Pancreas (tissue), 10 donors: ENCODE measurements at places on chromosomes 3 and 15. TPM values are rescaled to one million over a fixed set of nuclear protein-coding genes. Genes with fewer than 3 reads are reported as not detected.

LRRIQ4 gene
- total RNA-seq: not detected

A4GNT gene
- 1.2 TPM for total RNA-seq

ACTR8 gene
- 13.9 TPM for total RNA-seq

- H3K36me3 ChIP-seq: no peaks in the 10 kb centered on the region
- H3K27me3 ChIP-seq: no peaks in the 10 kb centered on the region
- DNase-seq: no peak
- peaks cover 17% of the 10 kb centered on the region for H3K4me1 ChIP-seq
- no peak overlapping the region for H3K27ac ChIP-seq
These were observed 277.6 kb downstream of the LPP start for GRCh38 chr3:188431553-188431952.

GRCh38 chr3:30332196-30333021 is 274.0 kb upstream of the TGFBR2 start:
- H3K27ac ChIP-seq: no peak overlapping the region
- no peak overlapping the region for H3K4me3 ChIP-seq
- H3K4me1 ChIP-seq: no peaks in the 10 kb centered on the region

- no peak for DNase-seq
- H3K36me3 ChIP-seq: no peaks in the 10 kb centered on the region
- no peak overlapping the region for H3K27ac ChIP-seq
- no peak overlapping the region for H3K4me3 ChIP-seq
- no peaks in the 10 kb centered on the region for H3K4me1 ChIP-seq
These were observed 1126.0 kb downstream of the ROBO2 start for GRCh38 chr3:78165876-78166275.

DNA sequence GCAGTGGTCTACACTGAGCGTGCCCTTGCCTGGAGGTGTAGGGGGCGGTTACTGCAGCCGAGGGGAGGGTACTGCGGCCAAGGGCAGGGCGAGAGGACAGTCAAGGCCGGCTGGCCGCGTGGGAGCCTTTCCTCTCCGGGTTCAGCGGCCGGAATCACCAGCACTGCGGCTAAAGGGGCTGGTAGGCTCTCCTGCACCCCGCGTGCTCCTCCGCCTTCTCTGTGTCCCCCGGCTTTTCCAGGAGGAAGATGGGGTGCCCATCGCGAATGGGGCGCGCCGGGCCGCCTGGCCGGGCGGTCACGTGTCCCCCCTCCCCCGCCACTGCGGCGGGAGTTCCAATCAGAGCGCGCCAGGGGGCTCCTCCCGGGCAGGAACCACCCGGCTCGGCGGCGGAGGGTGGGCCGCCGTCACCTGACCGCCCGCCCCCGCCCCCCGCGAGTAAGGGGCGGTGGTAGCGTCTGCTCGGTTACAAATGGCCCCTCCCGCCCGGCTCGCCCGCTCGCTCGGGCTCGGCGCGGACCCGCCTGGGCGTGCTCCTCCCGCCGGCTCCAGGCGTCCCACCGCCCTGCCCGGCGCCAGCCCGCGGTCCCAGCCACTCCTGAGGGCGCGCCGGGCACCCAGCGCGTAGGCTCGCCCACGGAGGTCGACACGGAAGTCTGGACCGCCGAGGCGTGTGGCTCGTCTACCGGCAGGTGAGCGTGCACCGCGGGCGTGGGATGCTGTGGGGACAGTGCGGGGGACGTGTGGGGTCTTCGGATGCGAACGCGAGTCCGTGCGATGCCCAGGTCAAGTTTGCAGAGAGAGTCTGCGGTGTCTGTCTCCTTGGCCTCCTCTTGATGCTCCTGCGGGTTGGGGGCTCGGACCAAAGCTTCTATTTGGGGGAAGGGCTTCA is 242.6 kb upstream of the TOPAZ1 start:
- H3K4me1 ChIP-seq: peaks cover 13% of the 10 kb centered on the region
- H3K27ac ChIP-seq: no peak overlapping the region
- DNase-seq: no peak
- no peaks in the 10 kb centered on the region for H3K36me3 ChIP-seq
- H3K4me3 ChIP-seq: peak overlapping the region; percentile 29

DNA sequence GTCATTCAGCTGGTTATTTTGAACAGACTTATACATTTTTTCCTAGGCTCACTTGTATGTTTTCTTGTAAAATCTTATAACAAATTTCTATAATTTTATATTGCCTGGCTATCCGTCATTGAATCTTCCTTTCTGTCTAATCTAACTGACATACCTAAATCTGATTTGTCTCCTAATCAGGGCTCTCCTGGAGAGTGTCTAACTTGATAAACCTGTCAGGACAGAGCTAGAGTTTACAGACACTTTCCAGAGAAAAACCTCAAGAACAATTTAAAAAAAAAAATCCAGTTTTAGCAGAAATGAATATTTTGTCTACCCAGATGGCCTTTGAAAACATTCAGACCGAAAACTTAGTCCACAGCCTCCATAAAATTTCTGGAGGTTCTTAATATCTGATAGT is 1305.8 kb downstream of the ROBO1 start:
- no peak overlapping the region for H3K4me3 ChIP-seq
- no peaks in the 10 kb centered on the region for H3K4me1 ChIP-seq
- H3K27ac ChIP-seq: no peak overlapping the region
- no peak for DNase-seq

GRCh38 chr3:176687754-176688153 is 509.5 kb downstream of the TBL1XR1 start:
- H3K27ac ChIP-seq: no peak overlapping the region
- no peak overlapping the region for H3K4me3 ChIP-seq
- H3K36me3 ChIP-seq: no peaks in the 10 kb centered on the region
- DNase-seq: no peak

- H3K4me1 ChIP-seq: no peaks in the 10 kb centered on the region
- DNase-seq: no peak
- no peak overlapping the region for H3K4me3 ChIP-seq
These were observed 118.0 kb downstream of the IQCH start for GRCh38 chr15:67372543-67372942.

DNA sequence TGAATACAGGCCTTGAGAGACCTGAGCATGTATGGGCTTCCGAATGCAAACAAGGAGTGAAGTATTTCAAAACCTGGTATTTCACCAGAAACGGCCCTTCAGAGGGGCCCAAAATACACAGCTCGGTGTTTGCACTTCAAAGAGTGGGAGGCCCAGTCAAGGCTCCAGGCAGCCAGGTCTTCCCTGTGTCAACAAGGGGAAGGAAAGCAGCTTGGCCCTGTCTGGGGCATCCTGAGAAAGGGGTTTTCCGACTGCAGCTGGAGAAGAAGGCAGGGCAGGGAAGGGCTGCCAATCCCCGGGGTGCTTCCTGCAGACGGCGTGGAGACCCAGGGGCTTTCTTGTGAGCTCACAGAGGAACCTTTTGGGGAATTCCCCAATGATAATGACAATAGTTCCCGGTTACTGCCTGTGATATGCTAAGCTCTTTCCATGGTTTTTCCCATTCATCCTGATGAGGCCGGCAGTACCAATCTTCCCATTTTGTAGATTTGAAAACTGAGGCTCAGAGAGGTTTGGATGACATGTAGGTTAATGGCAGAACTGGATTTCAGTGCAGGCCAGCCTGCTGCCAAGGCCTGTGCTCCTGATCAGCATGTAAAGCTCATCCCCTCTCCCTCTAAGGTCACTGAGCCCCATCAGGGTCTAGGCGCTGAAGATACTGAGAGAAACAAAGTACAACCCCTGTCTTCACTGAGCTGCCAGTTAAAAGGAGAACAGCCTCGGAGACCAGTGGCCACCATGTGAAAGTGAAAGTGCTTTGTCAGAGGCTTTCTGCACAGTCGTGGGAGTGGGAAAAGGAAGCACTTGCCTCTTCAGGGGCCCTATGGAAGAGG is 43.0 kb upstream of the TLE3 start:
- DNase-seq: peak; percentile 44
- no peak overlapping the region for H3K4me3 ChIP-seq
- H3K27me3 ChIP-seq: no peaks in the 10 kb centered on the region
- H3K36me3 ChIP-seq: no peaks in the 10 kb centered on the region
- H3K4me1 ChIP-seq: peaks cover 16% of the 10 kb centered on the region
- no peak overlapping the region for H3K27ac ChIP-seq

- H3K4me1 ChIP-seq: no peaks in the 10 kb centered on the region
- DNase-seq: no peak
- H3K27me3 ChIP-seq: no peaks in the 10 kb centered on the region
- no peak overlapping the region for H3K4me3 ChIP-seq
- no peak overlapping the region for H3K27ac ChIP-seq
These were observed 3.5 kb downstream of the ST6GAL1 start for GRCh38 chr3:186933816-186934215.

DNA sequence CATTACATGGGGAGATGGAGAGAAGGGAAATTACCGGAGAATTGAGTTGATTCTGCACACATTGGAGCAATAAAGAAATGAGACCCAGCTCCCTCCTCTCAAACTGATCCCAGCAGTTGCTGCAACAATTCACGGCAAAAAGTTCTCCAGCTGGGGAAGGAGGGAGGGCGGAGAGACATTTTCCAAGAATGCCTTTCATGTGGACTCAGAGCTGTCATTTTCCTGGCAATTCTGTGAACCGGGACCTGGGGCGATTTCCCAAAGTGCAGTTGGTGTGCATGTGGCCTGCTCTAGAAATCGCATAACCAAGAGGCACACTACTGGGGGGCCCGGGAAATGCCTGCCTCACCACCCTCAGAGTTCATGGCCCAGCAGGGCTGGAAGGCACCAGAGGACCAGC is 48.7 kb upstream of the IREB2 start:
- H3K36me3 ChIP-seq: no peaks in the 10 kb centered on the region
- no peak for DNase-seq
- H3K4me1 ChIP-seq: no peaks in the 10 kb centered on the region
- H3K27me3 ChIP-seq: no peaks in the 10 kb centered on the region

DNA sequence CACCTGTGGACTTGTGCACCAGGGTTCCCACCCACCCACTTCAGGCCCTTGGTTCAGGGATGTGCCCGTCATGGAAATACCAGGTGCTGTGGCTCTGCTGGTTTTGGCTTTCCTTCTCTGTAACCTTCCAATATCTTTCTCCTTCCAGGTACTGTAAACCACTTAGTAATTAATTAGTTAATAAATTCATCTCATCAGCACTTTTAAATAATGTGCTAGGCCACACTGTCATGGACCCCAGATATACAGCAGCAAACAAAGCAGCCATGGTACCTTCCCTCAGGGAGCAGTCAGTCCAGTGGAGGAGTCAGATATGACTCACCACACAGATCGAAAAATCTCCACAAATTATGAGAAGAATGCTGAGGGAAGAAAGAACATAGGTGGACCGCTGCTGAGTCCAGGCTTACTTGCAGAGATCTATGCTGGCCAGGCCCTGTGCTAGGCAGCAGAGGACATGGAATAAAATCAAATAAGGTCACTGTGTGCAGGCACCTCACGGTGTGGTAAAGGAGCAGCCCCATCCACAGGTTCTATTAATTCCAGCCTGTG is 6.8 kb upstream of the GATA2 start:
- no peak overlapping the region for H3K4me3 ChIP-seq
- no peak for DNase-seq
- H3K27ac ChIP-seq: no peak overlapping the region
- no peaks in the 10 kb centered on the region for H3K27me3 ChIP-seq
- no peaks in the 10 kb centered on the region for H3K36me3 ChIP-seq

DNA sequence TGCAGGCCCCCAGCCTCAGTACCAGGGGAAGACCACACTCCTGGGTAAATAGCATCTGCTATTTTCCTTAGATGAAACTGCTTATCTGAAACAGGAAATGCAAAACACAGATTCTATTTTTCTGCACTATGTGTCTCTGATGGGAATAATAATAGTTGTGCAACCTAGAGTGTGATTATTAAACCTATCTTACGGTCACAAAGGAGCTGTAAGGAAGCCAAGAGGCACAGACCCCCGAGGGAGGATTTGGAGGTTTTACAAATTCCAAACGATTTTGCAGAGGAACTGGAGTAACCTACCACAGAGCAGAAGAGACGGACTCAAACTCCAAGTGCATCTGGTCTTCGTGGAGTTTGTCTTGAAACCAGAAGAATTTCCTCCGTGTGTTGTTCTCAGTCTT is 14.1 kb upstream of the APOD start:
- H3K4me3 ChIP-seq: no peak overlapping the region
- no peaks in the 10 kb centered on the region for H3K4me1 ChIP-seq
- H3K36me3 ChIP-seq: no peaks in the 10 kb centered on the region
- no peak for DNase-seq

- peak; percentile 79 for DNase-seq
- no peaks in the 10 kb centered on the region for H3K36me3 ChIP-seq
- no peak overlapping the region for H3K27ac ChIP-seq
- no peaks in the 10 kb centered on the region for H3K27me3 ChIP-seq
These were observed 43.1 kb upstream of the TOPAZ1 start for GRCh38 chr3:44198284-44199269.

DNA sequence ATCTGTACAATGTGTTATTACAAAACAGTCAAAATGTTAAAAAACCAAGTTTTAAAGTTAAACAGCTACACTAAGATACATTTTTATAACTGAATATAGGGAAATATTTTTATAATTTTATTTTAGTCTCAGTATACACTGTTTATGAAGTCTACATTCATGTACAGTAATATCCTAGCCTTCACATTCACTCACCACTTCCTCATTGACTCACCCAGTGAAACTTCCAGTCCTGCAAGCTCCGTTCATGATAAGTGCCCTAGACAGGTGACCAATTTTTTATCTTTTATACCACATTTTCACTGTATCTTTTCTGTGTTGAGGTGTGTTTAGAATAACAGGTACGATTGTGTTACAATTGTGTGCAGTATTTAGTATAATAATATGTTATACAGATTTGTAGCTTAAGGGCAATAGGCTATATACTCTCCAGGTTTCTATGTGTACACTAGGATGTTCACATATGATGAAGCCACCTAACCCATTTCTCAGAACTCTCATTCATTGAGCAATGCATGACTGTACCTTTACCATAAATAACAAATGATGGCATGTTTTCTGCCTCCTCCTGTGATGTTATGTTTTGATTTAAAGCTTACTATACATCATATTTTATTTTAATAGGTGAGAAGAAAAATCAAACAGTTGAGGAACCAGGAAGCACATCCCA is 388.4 kb upstream of the NDN start:
- no peaks in the 10 kb centered on the region for H3K36me3 ChIP-seq
- no peaks in the 10 kb centered on the region for H3K27me3 ChIP-seq
- no peak overlapping the region for H3K27ac ChIP-seq
- H3K4me1 ChIP-seq: no peaks in the 10 kb centered on the region
- H3K4me3 ChIP-seq: no peak overlapping the region

DNA sequence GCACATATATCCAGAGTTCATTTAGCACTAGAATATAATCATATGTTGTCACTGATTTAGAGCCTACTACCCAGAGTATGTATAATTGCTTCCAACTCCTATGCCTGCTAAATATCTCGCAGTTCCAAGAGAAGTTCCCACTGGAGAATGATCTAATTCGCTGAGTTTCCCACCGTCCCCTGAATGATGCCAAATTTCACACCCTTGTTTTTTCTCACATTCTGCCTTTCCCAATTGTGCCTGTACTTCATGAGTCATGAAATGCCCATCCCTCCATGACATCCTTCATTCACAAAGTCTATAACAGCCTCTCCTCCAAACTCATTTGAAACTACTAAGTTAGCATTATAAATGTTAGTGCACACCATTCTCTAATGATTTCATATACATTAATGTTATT is 177.2 kb downstream of the CBLB start:
- no peaks in the 10 kb centered on the region for H3K36me3 ChIP-seq
- H3K27me3 ChIP-seq: no peaks in the 10 kb centered on the region
- H3K27ac ChIP-seq: no peak overlapping the region
- no peak overlapping the region for H3K4me3 ChIP-seq
